Activated CD4-positive, alpha-beta T cell treated with anti-CD3 and anti-CD28 coated beads, Interleukin-2, amount 50 U/mL, for 48 hours (primary cell): ENCODE measurements at places on chromosomes 4 and X.

- DNase-seq: no peak
Measured at GRCh38 chrX:153935326-153935851, 552 bp upstream of the NAA10 start.

DNA sequence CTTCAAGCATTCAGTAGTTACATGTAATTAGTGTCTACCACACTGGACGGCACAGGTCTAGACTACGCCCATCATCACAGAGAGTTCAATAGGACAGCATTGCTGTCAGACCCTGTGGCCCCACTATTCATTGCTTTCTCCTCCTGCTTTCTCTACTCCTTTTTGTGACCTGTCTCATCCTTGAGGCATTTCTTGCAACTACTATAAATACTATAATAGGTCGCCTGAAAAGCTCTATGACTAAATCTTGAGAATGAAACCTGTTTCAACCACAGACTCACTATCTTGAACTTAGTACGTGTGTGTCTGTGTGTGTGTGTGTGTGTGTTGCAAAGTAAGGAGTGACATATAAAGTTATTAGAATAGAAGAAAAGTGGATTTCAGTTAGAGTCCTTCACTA lies 252.9 kb upstream of the KLF3 start:
- peak; percentile 10 for DNase-seq

GRCh38 chr4:53921856-53922255 lies 142.5 kb downstream of the CHIC2 start:
- no peak for DNase-seq

DNA sequence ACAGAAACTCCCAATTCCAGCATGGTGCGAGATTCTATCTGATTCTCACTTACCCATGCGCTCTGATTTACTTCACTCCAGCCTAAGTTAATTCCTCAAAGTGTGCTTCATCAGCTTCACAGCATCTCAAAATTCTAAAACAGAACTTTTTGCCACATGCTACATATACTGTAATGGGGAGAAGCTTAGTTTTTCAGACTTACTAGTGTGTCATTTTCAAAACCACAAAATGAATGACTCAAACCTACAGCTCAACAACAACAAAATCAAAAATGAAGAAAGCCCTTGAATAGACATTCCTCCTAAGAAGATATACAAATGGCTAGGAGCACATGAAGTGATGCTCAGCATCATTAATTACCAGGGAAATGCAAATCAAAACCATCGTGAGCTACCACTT lies 14.9 kb downstream of the IRF2 start:
- no peak for DNase-seq

GRCh38 chrX:137575596-137576255 lies 9.8 kb downstream of the ZIC3 start:
- DNase-seq: no peak

DNA sequence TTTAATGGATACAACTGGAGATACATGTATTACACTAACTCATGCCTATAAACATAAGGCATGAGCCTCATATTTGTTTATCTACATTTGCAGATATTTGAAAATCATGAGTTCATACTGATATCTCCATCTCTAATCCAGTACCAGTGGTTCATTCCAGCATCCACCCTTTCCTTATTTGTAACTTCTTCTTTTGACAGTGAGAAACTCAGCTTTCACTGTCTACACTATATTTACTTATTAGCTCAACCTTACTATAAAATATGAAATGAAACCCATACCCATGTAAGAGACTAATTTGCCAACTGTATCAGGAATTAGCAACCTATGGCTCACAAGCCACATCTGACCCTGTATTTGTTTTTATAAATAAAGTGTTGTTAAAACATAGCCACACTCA lies 161.9 kb upstream of the GPRIN3 start:
- DNase-seq: no peak

GRCh38 chr4:133483600-133484246 lies 334.6 kb downstream of the PCDH10 start:
- DNase-seq: no peak

DNA sequence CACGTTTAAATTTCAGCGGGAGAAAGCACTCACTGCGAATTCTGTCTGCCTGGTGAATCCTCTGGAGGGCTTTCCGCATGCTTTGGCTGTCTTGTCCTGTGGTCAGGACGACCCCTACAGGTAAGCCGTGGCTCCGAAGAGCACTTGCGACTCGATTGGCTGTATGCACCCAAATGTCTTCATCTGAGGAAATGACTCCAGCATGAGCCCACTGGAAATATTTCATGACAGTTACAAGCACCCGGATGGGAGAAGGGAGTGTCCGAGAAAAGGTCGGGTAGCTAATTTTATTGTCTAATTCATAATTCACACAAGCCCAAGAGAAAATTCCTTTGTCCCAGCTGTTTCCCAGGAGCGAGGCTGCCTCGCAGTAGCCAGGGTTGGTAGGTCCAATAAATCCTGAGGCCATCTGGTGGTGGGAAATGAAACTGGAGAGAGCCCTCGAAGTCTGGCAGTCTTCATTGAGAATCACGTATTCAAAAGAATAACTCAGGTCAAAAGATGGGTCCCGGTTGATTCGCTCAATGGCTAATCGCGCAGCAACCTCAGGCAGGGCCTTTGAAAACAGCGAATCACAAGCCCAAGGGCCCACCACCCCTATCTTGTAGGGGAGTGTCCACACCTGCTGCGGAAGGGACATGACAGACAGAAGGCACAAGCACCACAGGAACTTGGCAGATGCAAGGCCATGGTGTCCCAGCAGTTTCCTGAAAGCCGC lies 6.6 kb downstream of the GUCY2F start:
- peak; percentile 3 for DNase-seq

DNA sequence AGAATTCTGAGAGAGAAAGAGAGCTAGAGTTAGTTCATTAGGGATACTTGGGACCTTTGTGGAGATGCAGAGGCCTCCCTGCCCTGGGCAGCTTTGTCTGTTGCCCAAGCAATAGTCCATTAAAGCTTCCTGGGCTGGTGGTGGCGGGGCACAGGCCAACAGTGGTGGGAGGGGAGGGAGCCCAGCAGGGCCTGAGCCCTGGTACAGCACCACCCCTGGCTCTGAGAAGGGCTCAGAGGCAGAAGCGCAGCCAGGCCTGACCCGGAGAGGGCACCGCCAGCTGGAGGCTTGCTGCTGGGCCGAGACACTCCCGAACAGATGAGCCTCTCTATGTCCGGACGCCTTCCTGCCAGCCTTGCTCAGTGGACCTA lies 65.3 kb downstream of the EFNB1 start:
- peak; percentile 1 for DNase-seq
